ENCODE measurements at places on chromosomes 4 and X. TPM values are rescaled to one million over a fixed set of nuclear protein-coding genes. Genes with fewer than 3 reads are reported as not detected.

DNA sequence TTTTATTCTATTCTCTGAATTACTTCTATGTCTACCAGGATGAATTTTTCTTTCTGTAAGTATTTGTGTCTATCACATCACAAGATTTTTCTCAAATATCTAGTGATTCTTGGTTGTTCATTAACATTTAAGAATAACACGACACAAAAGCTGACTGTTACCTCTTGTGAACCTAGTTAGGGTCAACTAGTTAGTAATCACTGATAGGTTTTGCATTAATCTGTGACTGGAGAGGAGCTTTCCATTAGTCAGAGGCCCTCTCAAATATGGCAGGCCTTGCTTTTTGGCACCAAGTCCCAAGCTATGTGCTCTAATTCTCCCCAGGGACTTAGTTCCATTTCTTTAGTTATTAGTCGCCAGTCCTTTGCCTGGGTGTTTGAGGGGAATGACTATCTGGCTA lies 259.2 kb downstream of the CFAP299 start:
- DNase-seq = no peak

GRCh38 chrX:13180807-13181206 lies 136.4 kb upstream of the FAM9C start:
- no peak for DNase-seq

- no peak for DNase-seq
Observed at GRCh38 chr4:1243451-1244080, 5.4 kb downstream of the CTBP1 start.

DNA sequence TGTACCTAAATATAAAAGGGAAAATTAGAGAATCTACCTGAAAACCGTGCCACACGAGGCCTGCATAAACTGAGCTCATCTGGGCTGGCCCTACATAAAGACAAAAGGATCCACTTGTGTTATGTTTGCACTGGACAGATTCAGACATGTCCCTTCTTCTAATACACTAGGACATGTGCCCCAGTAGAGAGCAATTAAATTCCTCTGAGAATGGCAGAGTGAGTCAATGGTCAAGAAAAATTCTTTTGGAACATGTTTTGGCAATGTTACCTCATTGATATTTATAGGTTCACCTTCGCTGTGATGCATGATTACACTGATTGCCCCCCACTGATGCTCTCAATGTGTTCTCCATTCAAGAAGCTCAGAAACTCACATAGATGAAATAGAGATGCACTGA lies 95.2 kb downstream of the MANBA start:
- DNase-seq = no peak

DNA sequence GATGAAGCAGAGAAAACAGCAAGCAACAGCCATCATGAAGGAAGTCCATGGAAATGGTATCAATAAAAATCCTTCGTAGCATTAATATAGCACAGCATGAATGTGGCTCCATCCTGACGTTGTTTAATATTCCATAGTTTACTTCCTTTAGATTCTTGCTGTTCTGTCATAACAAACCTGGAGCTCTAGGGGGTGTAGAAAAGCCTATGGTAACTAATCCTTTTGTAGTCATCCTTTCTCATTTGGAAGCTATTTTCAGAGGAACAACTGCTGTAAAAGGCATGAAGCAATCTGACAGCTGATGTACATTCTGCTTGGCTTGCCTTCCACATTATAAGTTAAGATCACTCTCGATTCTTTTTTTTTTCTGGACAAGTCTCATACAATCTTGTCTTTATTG lies 914 bp downstream of the MYOZ2 start:
- DNase-seq = no peak

DNA sequence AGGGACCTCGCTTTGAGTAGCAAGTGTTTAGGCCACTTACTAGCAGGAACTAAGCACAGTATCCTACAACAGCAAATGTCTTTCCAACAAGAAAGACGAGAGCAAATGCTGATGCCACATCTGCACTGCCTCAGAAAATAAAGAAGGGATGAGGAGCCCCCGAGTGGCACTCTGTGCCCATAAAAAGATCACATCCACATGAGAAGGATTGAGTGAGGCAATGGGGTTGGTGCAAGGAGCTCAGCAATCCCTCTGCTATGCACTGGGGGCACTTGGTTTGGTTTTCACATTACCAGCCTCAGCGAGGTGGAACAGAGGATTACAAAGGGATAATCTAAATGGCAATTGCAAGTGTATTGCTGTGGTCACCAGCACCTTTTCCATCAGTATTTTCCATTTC lies 252.8 kb upstream of the SLC7A11 start:
- DNase-seq = no peak

DNA sequence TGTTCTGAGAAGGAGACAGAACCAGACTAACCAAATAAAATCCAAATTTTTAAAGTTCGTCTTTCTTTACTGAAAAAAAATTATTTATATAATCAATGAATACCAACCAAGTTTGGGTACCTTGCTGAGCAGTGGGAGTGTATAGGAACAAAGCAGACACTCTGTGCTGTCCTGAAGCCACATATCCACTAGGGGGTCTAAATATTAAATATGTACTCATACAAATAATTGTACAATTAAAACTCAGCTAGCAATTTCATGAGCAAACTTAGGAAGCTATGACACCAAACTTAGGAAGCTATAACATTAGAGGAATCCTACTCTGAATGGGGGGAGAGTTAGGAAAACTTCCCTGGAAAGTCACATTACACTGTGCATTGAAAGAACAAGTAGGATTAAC lies 582.0 kb upstream of the EPHA5 start:
- no peak for DNase-seq

DNA sequence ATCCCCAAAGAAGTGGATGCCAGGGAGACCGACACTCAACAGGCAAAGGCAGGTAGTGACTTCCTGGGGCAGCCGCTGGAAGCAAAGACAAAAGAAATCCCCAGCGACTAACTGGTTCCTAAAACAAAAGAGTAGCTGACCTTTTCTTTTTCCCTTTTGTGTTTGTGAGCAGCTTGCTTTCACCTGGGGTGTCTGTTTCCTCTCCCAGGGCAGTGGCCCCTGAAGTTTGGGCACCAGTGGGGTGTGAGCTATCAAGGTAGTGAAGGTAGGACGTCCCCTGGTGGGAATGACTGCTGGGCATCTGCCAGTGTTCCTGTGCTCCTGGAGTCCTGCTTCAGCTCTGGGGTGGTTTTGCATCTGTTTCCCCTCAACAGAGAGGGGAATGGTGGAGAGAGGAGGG lies 41.6 kb upstream of the STIM2 start:
- DNase-seq = no peak

DNA sequence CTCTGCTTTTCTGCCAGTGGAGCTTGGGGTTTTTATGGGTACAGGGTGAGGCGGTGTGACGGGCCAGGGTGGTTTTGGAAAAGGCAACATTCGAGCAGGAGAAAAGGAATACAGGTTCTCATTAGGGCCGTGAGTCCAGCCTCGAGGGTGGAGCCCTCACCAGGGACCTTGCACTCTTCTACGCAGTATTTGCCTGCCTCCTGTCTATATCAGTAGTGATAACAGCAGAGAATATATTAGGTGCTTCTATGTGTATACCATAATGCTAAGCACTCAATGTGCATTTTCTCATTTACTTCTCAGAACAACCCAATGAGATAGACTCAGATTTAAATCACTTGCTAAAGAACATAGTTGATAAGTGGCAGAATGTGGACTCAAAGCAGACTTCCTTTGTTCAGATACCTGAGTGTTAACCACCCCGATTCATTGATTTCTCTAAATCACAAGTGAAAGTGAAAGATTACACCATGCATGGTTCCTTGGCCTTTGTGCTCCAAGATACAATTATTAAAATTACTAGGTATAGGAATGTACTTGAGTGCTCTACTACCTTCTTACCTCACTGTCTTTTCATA lies 403.9 kb downstream of the PCDH7 start:
- no peak for DNase-seq

GRCh38 chrX:16853537-16853936 lies 16.6 kb downstream of the RBBP7 start:
- no peak for DNase-seq

- DNase-seq = no peak
Observed at GRCh38 chr4:145530662-145531061, 49.0 kb downstream of the SMAD1 start.

DNA sequence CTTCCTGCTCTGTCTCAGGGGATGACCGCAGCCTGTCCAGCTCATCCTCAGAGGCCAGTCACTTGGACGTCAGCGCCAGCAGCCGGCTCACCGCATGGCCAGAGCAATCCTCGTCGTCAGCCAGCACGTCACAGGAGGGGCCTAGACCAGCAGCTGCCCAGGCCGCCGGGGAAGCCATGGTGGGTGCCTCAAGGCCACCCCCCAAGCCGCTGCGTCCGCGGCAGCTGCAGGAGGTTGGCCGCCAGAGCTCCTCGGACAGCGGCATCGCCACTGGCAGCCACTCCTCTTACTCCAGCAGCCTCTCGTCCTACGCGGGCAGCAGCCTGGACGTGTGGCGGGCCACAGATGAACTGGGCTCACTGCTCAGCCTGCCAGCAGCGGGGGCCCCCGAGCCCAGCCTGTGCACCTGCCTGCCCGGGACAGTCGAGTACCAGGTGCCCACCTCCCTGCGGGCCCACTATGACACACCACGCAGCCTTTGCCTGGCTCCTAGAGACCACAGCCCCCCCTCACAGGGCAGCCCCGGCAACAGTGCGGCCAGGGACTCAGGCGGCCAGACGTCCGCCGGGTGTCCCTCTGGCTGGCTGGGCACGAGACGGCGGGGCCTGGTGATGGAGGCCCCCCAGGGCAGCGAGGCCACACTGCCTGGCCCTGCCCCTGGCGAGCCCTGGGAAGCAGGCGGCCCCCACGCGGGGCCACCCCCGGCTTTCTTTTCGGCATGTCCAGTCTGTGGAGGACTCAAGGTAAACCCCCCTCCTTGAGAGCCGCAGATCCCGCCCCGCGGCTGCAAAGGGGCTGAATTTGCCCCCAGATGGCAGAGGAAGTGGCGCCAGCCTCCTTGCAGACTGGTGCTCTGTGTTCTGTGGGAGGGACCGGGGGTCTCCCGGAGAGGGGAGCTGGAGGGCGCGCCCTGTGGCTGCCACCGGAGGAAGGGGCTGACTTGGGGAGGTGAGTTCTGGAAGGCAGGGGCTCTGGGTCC lies 29.9 kb downstream of the DOK7 start:
- no peak for DNase-seq

DNA sequence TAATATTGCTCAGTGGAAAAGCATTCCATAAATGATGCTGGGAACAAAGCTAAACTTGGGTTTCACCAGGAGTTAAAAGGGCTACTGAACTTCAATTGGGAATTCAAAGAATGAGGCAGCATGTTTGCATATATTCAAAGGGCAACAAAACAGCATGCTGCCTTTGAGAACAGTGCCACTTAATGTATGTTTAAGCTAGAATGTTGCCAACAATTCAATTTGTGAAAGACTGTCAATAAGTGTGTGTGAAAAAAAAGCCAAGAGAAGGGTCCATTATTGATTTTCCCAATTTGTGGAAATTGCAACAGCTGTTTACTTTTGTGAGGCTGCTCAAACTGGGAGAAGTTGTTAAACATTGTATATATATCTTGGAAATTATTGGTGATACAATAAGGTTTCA lies 701.9 kb upstream of the ACTRT1 start:
- no peak for DNase-seq

GRCh38 chrX:143663755-143664154 lies 27.9 kb upstream of the SLITRK4 start:
- DNase-seq = no peak

DNA sequence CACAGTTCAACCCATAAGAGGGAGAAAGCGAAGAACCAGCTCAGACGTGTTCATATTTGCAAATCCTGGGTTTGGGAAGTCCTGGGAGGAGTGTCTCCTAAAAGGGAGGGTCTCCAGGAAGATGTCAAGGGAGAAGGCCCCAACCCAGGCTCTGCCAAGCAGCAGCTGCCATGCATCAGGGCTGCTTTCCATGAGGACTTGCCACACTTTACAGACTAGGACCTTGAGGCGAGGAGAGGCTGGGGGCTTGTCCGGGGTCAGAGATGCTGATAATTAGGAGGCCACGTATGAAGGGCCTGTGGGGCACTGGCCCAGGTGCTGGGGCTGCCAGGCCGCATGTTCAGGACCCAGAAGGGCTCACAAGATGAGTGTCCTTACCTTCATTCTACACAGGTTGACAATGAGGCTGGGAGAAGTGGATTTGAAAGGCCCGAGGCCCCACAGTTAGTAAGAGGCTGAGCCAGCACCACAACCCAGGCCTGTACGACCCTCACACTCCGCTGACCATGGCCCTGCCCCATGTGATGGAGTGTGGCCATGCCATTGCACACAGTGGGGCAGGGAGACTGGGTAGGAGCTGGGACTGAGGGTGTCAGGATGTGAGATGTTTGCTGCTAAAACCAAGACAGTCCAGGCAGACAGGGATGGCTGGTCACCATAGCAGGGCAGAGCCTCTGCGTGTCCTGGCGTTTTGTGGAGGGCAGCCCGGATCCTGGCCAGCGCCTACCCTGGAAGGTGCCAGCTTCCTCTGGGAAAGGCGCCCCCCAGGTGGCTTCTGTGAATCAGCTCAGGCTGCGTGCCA lies 94.8 kb downstream of the PSAPL1 start:
- no peak for DNase-seq

- no peak for DNase-seq
Observed at GRCh38 chrX:129641469-129641868, 13.3 kb downstream of the APLN start.

The PDCL2 gene
- not detected for total RNA-seq

The SNX12 gene
- 54.2 TPM for total RNA-seq

The SOD3 gene
- 91.5 TPM for total RNA-seq

The NUDT6 gene
- total RNA-seq = 11.4 TPM

The BEND4 gene
- not detected for total RNA-seq

The EREG gene
- 0.26 TPM for total RNA-seq

Measured in right cardiac atrium (tissue), 5 donors.